ENCODE measurements at places on chromosomes 16 and 17.
A peak's percentile ranks its signal among the peaks of the same experiment; 100 is the strongest.

DNA sequence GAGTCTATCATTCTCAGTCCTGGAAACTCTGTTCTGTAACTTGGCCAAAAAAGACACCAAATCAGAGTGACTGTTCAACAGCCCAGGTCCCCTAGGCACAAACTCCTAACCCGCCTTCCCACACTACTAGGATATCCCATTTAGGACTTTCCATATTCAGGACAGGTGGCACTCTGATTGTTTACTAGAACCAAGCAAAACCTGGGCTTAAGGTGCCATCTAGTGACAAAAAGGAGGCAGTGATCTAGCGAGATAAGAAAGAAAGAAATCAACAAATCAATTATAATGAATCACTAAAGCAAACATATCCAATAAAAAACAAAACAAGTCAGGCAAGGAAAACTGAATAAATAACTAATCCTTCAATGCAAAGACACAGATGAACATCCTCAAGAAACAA lies 203.9 kb downstream of the CEP112 start:
- DNase-seq: no peak

GRCh38 chr17:16474012-16474725 lies 17.8 kb downstream of the LRRC75A start:
- no peak for DNase-seq

DNA sequence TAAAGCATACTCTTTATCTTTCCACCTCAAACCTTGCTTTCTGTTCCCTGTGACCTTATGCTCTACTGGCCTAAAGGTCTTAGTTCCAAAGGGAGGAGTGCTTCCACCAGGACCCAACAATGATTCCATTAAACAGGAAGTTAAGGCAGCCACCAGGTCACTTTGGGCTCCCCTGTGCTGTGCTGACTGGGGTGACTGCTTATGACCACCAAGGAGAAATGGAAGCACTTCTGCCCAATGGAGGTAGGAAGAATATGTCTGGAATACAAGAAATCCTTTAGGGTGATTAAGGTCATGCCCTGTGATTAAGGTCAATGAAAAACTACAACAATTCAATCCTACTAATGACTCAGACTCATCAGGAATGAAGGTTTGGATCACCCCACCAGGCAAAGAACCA lies 233.8 kb upstream of the CDH11 start:
- no peak for DNase-seq

DNA sequence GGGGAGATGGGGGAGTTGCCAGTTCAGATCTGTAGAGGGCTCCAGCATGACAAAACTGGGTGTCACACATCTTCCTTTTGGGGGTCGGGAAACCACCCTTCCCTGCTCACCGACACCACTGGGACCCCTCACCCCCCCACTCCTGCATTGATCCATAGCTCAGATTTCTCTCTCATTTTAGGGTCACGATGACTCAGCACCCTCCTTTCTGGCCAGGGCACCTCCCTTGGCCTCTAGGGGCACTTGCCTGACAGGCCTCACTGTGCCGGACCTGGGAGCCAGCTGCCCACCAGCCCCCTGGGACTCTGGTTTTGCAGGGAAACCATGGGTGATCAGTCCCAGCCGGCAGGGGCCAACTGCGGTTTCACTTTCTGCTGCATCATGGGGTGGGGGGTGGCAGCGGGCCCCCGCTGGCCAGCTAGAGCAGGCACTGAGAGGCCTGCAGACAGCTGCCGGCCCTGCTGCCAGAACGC lies 239.4 kb downstream of the MRTFB start:
- DNase-seq: no peak

DNA sequence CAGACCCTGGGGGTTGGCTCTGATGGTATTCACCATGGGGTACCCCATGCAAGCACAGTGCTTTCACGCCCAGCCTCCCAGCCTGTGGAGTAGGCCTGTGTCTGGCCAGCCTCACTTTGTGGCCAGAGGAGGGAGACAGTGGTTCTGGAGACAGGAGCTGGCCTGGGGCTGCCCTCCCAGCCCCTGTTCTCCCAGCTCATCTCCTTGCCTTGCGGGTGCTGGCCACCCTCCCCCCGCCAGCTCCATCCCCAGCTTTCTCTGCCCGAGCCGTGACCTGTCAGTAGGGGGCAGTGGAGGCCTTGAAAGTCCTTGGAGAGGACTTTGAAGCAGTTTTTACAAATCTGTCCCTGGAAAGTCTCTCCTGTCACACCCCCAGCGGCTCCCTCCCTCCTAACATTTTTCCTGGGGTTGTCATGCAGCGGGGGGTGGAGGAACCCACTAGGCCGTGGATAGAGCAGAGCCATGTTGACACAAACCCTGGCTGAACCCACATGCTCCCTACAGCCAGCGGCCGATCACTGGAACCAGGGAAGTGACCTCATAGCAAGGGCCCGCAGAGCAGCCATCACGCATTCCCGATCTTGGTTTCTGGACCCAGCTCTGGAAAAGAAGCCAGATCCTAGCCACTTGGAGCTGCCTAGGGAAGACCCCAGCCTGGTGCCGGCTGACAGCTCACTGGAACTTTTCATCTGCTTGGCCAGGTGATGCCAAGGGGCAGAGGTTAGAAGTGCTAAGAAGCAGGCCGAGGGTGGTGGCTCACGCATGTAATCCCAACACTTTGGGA lies 289.4 kb downstream of the SEC14L1 start:
- DNase-seq: peak; percentile 63

DNA sequence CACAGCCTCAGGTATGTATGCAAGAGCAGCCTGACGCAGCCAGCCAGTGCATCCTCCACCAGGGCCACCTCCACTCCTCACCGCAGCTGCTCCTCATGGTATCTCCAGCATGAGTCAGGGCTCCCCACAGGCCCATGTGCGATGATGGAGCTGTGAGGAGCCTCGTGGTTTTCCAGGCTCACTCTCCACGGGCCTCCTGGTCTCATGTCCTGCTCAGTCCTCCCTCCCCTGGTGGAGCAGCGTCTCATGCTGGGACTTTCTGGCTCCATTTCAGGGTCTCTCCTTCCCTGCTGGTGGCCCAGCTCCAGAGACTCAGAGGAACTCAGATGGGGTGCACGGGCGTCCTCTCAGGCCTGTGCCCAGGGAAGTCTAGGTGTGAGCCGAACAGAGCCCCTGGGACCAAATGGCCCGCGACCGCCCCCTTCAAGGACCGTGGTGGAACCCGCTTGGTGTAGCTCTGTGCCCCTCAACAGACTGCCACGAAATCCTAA lies 70.4 kb downstream of the METRNL start:
- DNase-seq: no peak

- DNase-seq: no peak
These were observed 13.8 kb downstream of the ARSG start for GRCh38 chr17:68305142-68305541.

DNA sequence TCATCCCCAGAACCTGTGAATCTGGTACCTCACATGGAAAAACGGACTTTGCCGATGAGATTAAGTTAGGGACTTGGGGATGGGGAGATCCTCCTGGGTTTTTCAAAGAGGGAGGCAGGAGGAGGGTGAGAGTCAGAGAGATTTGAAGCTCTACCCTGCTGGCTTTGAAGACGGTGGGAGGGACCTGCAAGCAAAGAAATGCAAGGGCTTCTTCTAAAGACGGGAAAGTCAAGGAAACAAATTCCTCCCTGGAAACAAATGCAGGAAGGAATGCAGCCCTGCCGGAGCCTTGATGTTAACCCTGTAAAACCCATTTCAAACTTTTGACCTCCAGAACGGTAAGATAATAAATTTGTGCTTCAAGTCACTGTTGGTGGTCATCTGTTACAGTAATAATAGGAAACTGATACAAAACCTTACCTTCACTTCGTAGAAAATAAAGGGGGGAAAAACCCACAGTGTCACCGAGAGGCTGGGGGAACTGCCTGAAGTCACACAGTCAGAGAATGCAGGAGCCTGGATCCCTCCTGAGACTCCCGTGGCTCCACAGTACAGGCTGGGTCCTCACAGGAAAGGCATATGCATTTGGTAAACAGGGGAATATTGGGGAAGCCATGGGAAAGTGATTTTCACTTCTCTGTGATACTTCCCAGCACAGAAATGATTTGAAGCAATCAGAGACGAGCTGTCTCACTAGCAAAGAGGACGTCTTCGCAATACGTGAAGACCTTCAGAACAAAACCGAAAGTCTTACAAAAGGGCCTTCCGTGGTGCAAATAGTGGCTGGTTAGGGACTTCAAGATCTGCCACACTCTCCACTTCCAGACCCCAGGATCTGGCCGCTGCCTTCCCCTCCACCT lies 58.9 kb upstream of the CLEC3A start:
- DNase-seq: no peak

- DNase-seq: no peak
These were observed 474 bp downstream of the CBX8 start for GRCh38 chr17:79796444-79796762.

- DNase-seq: no peak
These were observed 17.0 kb downstream of the FOXF1 start for GRCh38 chr16:86527366-86527765.

GRCh38 chr16:17304491-17305119 lies 166.2 kb downstream of the XYLT1 start:
- DNase-seq: no peak

DNA sequence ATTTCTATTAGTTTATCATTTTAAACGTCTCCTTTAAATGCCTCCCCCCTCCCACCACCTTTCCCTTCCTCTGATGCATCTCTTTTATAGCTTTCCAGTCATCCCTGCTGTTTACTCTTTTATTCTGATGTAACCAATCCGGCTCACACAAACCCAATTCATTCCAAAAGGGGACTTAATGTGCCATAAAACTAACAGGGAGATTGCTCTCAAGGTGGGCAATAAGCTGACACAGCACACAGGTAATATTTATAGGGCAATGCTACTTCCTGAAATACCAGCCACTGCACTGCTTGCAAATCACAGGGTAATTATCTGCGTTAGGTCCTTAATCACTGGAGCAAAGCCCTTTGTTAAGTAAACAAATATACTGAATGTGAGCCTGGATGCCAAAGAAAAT lies 23.3 kb upstream of the CA10 start:
- DNase-seq: no peak

DNA sequence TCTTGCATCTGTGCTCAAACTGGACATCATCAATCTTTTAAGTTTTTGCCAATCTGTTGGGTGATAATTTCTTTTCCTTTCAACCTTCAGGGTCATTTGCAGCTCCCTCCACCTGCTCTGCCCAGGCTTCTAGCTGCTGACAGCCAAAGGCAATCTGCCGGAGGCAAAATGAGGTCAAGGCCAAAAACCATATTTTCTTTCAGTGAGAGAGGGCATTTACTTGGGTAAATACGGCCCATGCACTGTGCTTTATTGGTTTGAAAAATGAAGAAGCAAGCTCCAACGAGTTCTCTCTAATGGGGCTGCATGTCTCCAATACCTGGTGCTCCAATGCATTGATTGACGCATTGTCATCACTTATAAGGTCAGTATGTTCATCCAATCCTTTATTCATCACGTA lies 23.1 kb downstream of the RBFOX1 start:
- no peak for DNase-seq

- DNase-seq: no peak
These were observed 16.1 kb downstream of the GNAO1 start for GRCh38 chr16:56207421-56207820.

- DNase-seq: no peak
These were observed 1.8 kb upstream of the PPM1D start for GRCh38 chr17:60598001-60598736.

- no peak for DNase-seq
These were observed 40.8 kb downstream of the SLFN12L start for GRCh38 chr17:35496451-35497290.

DNA sequence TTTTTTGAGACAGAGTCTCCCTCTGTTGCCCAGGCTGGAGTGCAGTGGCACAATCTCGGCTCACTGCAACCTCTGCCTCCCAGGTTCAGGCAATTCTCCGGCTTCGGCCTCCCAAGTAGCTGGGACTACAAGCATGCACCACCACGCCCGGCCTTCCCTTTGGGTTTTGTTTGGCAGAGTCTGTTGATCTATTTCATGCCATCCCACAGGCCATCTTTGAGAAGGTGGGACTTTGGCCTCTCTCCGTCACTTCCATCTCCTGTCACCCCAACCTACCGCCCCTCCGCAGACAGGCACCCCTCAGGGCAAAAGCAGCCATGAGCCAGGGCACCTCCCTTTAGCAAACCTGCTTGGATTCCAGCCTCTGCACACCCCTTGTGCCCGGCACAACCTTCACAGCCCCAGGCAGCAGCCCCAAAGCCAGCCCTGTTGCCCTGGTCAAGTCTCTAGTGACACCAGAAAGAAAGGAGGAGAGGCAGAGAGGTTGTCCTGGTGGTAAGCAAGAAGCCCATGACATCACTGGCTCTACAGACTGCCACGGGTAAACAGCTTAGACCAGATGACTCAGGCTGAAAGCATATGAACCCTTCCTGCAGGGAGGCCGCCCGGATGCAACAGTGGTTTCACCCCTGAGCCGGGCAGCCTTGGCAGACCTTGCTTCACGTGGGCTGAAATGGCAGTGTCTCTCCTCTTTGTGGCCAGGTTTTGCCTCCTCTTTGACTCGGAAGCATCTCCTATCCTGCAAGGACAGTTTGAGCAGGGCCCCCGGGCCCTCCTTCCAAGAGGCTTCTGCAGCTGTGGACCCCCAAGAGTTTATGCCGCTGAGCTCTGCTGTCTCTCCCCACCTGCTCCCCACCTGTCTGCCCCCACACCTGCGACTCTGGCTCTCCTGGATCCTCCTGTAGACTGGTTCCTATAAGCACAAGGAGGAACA lies 8.1 kb upstream of the TIMP2 start:
- no peak for DNase-seq

DNA sequence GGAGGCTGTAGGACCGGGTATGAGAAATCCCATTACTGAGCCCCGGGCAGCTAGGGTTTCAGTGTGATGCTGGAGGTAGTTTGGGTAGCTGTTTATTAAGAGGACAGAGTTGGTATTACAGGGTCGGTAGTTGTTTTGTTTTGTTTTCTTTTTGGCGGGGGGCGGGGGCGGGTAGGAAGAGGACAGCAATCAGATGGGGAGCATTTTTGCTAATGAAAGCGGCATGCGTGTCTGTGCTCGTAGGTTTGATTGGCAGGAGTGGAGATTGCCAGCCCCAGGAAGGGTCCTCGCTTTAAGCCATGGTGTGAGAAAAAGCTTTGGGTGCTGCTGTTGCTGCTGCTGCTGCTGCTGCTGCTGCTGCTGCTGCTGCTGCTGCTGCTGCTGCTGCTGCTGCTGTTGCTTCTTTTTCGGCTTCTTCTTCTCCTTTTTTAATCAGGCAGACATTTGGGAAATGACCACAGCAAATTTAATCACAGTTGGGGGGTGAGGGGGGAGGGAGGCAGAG lies 498.5 kb upstream of the ZFHX3 start:
- no peak for DNase-seq

- no peak for DNase-seq
These were observed 218.9 kb downstream of the USP22 start for GRCh38 chr17:20823905-20824304.

DNA sequence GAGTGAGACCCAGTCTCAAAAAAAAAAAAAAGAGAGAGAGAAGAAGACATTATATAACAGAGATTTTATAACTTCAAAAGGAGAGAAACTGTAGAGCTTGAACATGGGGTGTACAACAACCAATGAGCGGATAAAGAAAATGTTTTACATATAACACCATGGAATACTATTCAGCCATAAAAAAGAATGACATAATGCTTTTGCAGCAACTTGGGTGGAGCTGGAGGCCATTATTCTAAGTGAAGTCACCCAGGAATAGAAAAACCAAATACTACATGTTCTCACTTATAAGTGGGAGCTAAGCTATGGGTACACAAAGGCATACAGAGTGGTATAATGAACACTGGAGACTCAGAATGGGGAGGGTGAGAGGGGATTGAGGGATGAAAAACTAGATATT lies 61.1 kb downstream of the CHD9NB start:
- DNase-seq: no peak

- no peak for DNase-seq
These were observed 126.9 kb downstream of the ZNF778 start for GRCh38 chr16:89344458-89344834.

- DNase-seq: peak; percentile 28
These were observed 164.4 kb upstream of the GSE1 start for GRCh38 chr16:85448557-85449190.

- DNase-seq: no peak
These were observed 2.2 kb upstream of the TLCD3B start for GRCh38 chr16:30033270-30033669.

Data from stimulated activated CD8-positive, alpha-beta memory T cell treated with anti-CD3 and anti-CD28 coated beads, Interleukin-7, amount 100 ng/mL, for 1 hour (primary cell).